ENCODE measurements at places on chromosomes 11 and 22. TPM values are rescaled to one million over a fixed set of nuclear protein-coding genes. Genes with fewer than 3 reads are reported as not detected.

The SCN3B gene
- 0.06 TPM for total RNA-seq

The FBLN1 gene
- 0.57 TPM for total RNA-seq

The CABP4 gene
- total RNA-seq = 2.8 TPM

DNA sequence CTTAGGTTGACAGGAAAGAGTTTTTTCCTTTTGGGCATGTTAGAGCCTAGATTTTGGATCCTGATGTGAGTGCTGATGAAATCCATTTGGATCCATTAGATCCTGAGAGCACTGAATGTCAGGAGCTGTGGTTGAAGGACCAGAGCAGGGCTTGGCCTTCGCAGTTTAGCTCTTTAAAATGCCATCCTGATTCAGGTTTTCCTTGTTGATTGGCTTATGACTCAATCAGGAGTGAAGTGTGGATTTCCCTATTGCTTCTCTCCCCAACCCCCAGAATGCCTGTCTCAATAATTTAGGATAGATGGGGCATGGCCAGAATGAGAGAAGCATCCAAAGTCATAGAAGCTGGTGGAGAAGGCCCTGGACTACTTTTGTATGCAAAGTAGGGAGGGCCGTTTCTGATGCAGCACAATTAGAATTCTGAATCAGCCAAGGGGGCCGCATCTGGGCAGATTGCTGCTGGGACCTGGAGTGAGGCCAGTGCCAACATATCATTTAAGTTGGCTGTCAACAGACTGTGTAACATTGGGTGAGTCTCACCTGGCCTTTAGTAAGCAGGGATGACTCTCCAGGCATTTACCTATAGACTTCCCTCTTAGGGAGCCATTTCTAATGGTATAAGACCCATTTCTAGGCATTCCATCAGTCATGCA lies 80.5 kb downstream of the TEAD1 start:
- no peak for DNase-seq

- no peak for DNase-seq
Measured at GRCh38 chr11:67562963-67563704, 20.5 kb upstream of the GSTP1 start.

GRCh38 chr11:2807801-2808241 lies 77.8 kb downstream of the CDKN1C start:
- DNase-seq = no peak

DNA sequence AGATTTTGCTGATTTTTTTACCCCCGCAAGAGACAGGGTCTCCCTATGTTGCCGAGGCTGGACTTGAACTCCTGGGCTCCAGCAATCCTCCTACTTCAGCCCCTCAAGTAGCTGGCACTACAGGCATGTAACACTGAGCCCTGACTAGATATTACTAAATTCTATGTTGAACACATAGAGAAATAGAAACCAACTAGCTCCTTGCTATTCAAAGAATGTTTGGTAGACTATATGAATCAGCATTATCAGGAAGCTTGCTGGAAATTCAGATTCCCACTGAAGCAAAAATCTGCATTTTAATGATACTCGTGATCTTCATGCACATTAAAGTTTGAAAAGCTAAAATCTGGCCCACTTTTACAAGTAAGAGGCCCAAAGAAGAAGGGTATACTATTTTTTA lies 11.9 kb downstream of the TMEM41B start:
- DNase-seq = no peak

DNA sequence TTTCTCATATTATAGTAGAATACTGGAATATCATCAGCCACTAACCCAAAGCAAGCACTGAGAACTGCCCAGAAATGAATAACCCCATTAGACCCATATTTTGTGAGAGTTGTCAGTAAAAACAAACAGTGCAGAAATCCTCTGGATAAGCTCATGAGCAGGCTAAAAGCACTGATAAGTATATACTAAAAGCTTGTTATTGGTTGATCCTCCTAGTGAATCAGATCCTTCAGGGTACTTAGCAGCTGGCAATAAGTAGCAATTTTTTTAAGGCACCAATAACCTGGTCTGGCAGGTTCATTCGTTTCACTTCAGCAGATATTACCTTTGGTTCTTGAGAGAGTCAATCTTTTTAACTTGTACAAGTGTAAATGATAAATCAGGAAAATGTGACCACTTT lies 1.2 kb downstream of the NOX4 start:
- DNase-seq = no peak
